ENCODE measurements at places on chromosomes 5 and 9.

- DNase-seq = no peak
Observed at GRCh38 chr5:135041726-135042125, 7.7 kb upstream of the PITX1 start.

GRCh38 chr5:191036-191948 is at the start of gene LRRC14B:
Gene LRRC14B, plus strand, starts transcription at chr5:191495. Its CDS starts 44 bp downstream, at chr5:191539.
- DNase-seq = no peak

GRCh38 chr9:38638881-38639576 is 18.6 kb upstream of the ANKRD18A start:
- no peak for DNase-seq

DNA sequence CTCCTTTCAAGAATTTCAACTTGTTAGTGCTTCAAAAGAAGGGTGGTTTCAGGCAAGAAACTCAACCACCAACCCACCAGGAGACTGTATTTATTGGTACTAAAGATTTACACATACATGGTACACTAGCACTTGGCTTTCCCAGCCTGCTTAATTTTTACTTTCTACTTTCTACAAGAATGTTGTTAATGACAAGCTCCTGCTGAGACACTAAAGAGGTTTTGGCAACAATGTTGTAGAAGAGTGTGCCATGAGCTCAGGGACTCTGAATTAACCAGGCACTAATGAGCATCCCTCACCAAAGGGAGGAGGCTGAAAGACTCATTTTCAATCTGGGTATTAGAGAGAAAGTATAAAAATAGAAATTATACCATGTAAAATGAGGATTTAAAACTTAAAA is 195.0 kb downstream of the KIAA0825 start:
- no peak for DNase-seq

- DNase-seq = no peak
Observed at GRCh38 chr5:150583541-150584225, 56.8 kb upstream of the SYNPO start.

GRCh38 chr5:111237470-111237869 is 13.3 kb downstream of the CAMK4 start:
- no peak for DNase-seq
